ENCODE measurements at places on chromosomes 5 and 9. TPM values are rescaled to one million over a fixed set of nuclear protein-coding genes. Genes with fewer than 3 reads are reported as not detected.

GRCh38 chr5:119105971-119106370, 35.1 kb downstream of the DMXL1 start:
- no peak for DNase-seq
- H3K4me1 ChIP-seq, result no peaks in the 10 kb centered on the region
- no peak overlapping the region for H3K4me3 ChIP-seq

DNA sequence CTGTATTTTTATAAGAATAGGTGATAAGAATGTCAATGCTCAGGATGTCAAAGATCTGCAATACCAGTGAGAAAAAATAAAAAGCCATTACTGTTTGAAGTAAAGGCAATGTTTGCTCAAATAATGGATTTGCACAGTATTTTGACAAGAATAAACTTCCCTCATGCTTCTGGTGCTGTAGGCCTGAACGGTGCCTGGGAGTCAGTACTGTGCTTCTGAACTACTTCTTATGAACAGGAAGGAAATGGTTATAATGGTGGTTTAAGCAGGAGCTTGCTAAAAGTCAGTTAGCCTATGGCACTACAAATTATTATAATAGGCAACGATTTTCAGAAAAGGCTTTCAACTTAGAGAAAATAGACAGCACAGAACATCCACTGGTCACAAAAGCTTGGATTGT, 548.3 kb upstream of the CDH18 start:
- no peak overlapping the region for H3K27ac ChIP-seq
- H3K27me3 ChIP-seq, result no peaks in the 10 kb centered on the region
- no peaks in the 10 kb centered on the region for H3K4me1 ChIP-seq
- no peaks in the 10 kb centered on the region for H3K36me3 ChIP-seq
- DNase-seq, result no peak
- H3K4me3 ChIP-seq, result no peak overlapping the region

- H3K36me3 ChIP-seq, result no peaks in the 10 kb centered on the region
- no peak overlapping the region for H3K27ac ChIP-seq
- no peak overlapping the region for H3K4me3 ChIP-seq
- peaks cover 10% of the 10 kb centered on the region for H3K27me3 ChIP-seq
- no peaks in the 10 kb centered on the region for H3K4me1 ChIP-seq
These were observed 30.7 kb downstream of the OR2V1 start for GRCh38 chr5:181100121-181100875.

GRCh38 chr9:91714020-91714806, 235.8 kb downstream of the ROR2 start:
- no peak overlapping the region for H3K4me3 ChIP-seq
- no peaks in the 10 kb centered on the region for H3K36me3 ChIP-seq
- no peak overlapping the region for H3K27ac ChIP-seq
- DNase-seq, result no peak
- H3K4me1 ChIP-seq, result no peaks in the 10 kb centered on the region
- H3K27me3 ChIP-seq, result peaks cover 2% of the 10 kb centered on the region

GRCh38 chr9:92947268-92948037, at the start of gene FGD3:
FGD3 (plus strand) TSS chr9:92947523; CDS start chr9:92976257, 28,734 bp downstream.
- H3K27me3 ChIP-seq, result no peaks in the 10 kb centered on the region
- DNase-seq, result peak; percentile 38
- H3K4me1 ChIP-seq, result peaks cover 55% of the 10 kb centered on the region
- H3K27ac ChIP-seq, result peak within 1 kb of the TSS; percentile 56

DNA sequence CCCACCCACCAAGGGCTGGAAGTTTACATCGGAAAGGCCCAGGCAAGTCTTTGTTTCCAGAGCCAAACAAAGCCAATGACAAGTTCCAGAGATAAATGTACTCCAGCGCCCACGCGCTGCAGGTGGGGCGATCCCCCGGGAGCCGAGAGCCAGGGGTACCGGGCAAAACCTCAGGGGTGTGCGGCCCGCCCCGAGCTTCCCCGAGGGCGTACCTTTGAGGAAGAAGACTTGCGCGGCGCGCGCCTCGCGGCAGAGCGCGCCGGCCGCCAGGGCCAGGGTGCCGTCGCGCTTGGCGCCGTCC, 671 bp downstream of the DUSP1 start:
- no peak for DNase-seq
- H3K36me3 ChIP-seq, result peaks cover 25% of the 10 kb centered on the region
- peaks cover 71% of the 10 kb centered on the region for H3K4me1 ChIP-seq
- H3K27me3 ChIP-seq, result no peaks in the 10 kb centered on the region
- H3K27ac ChIP-seq, result peak overlapping the region; percentile 100

DNA sequence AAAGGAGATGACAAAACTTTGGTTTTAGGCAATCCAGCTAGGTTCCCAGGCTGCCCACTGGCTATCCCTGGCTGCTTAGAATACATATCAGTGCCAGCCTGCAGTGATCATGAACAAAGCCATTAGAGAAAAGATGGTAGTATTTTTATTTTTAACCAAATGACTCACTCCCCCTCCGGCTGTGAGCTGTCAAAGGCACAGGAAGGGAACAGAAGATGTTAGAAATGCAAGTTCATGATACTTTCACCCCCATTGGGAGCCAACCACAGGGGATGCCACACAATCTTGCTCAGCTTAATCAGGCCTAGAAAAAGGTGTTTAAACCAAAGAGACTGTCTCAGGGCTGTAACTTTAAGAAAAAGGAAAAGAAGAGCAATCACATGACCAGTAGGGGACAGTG, 70.3 kb upstream of the ASTN2 start:
- no peak overlapping the region for H3K27ac ChIP-seq
- H3K4me3 ChIP-seq, result no peak overlapping the region
- H3K27me3 ChIP-seq, result no peaks in the 10 kb centered on the region
- H3K4me1 ChIP-seq, result no peaks in the 10 kb centered on the region
- H3K36me3 ChIP-seq, result no peaks in the 10 kb centered on the region
- DNase-seq, result no peak

DNA sequence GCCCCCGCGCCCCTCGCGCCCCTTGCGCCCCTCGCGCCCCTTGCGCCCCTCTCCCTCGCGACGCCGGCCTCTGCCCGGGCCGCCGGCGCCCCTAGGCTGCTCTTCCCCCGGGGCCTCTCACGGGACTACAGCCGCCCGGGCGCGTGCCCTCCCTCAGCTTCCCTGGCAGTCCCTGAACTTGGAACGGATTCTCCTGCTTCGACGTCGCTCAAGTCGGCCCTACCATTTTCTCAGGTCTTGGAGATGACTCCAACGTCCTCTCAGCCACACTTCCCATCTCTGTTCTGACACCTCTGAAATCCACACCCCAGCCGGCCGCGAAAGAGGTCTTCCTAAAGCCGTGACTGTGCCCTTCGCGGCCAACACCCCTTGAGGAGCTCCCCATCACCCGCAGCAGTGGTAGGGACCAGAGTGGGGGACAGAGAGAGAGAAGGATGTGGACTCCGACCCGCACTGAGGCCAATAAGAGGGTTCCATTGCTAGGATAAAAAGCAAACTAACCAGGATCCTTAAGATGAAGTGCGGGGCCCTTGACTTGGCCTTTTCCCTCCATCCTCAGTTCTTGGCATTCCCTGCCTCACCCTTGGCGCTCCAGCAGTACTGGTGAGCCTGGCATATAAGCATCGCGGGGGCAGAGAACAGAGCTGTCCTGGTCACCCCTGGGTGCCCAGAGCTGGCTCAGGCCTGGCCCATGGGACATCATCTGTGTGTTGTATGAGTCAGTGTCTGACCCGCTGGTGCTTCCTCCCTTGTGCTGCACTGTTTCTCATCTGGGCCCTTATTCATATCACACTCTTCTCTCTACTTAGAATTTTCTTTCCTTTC, 38.6 kb upstream of the GARNL3 start:
- peaks cover 35% of the 10 kb centered on the region for H3K4me1 ChIP-seq
- H3K27me3 ChIP-seq, result no peaks in the 10 kb centered on the region
- no peaks in the 10 kb centered on the region for H3K36me3 ChIP-seq
- DNase-seq, result no peak
- H3K4me3 ChIP-seq, result no peak overlapping the region
- no peak overlapping the region for H3K27ac ChIP-seq

GRCh38 chr9:123011878-123012528, 21.5 kb upstream of the GPR21 start:
- H3K27ac ChIP-seq, result no peak overlapping the region
- DNase-seq, result no peak
- H3K27me3 ChIP-seq, result no peaks in the 10 kb centered on the region

DNA sequence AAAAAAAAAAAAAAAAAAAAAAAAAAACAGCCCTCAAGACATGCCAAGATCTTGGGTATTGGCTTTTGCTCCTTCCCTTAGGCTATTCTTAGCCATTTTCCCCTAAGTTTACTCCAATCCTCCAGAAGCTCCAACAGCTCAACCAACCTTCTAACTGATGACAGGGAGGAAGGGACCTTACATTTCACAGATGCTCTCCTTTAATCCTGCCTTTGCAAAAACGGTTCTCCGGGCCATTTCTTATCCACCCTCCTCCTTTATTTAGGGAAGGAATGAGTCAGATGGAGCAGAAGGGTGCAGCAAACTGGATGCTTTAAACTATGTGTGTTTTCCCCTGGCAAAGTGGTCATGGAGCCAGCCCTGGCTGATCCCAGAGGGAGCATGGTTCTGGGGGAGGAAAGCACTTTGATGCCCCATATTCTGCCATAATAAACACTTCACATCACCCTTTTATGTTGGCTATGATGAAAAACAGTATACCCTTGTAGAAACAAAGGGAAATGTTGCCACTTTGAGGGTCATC, 369.4 kb upstream of the DMAC1 start:
- H3K36me3 ChIP-seq, result no peaks in the 10 kb centered on the region
- H3K27me3 ChIP-seq, result no peaks in the 10 kb centered on the region
- DNase-seq, result no peak
- H3K27ac ChIP-seq, result no peak overlapping the region

- no peaks in the 10 kb centered on the region for H3K36me3 ChIP-seq
- H3K27ac ChIP-seq, result no peak overlapping the region
- H3K4me3 ChIP-seq, result no peak overlapping the region
- DNase-seq, result no peak
- H3K27me3 ChIP-seq, result no peaks in the 10 kb centered on the region
These were observed 51.7 kb downstream of the SH3PXD2B start for GRCh38 chr5:172402531-172403188.

DNA sequence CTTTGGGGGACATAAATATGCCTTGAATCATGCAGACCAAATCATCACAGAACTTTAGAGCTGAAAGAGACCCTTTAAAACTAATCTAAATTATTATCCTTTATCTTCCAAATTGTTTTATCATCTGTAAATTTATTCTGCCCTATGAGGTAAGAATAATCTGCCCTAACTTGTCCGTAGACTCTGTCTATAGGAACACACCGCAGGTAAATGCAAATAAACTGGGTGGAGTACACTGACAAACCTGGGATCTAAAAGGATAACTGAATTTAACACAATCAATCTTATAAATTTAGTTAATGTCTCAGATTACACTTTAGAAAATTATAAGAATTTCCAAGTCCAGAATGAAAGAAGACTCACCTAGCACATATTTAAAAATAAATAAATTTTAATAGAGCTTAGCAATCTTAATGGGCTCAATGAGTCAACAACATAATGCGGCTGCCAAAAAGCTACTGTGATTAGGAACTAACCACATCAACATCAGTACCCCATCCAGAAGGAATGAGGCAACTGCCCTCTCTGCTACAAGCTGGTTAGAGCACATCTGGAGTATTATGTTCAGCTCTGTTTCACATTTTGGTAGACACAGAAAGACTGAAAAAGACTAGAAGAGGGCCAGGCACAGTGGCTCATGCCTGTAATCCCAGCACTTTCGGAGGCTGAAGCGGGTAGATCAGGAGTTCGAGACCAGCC, 5.6 kb downstream of the MEGF9 start:
- DNase-seq, result no peak
- no peak overlapping the region for H3K4me3 ChIP-seq
- peaks cover 38% of the 10 kb centered on the region for H3K4me1 ChIP-seq
- H3K36me3 ChIP-seq, result no peaks in the 10 kb centered on the region
- H3K27me3 ChIP-seq, result no peaks in the 10 kb centered on the region

GRCh38 chr5:80884929-80885328, 75.2 kb upstream of the RASGRF2 start:
- no peak overlapping the region for H3K4me3 ChIP-seq
- no peak overlapping the region for H3K27ac ChIP-seq
- H3K4me1 ChIP-seq, result no peaks in the 10 kb centered on the region
- DNase-seq, result no peak
- H3K36me3 ChIP-seq, result peaks cover 2% of the 10 kb centered on the region

ITGA1 gene
- not detected for polyA plus RNA-seq

OLFML2A gene
- polyA plus RNA-seq, result not detected

PCDHGA8 gene
- 0.10 TPM for polyA plus RNA-seq

NUTM2F gene
- polyA plus RNA-seq, result not detected

LHX2 gene
- not detected for polyA plus RNA-seq

TRPM6 gene
- polyA plus RNA-seq, result not detected

TSSK1B gene
- polyA plus RNA-seq, result not detected

SMIM23 gene
- polyA plus RNA-seq, result not detected

All from CD4-positive, CD25-positive, alpha-beta regulatory T cell (primary cell).